Neural progenitor cell (in vitro differentiated cells): ENCODE measurements at places on chromosomes 1 and 21.
A peak's percentile ranks its signal among the peaks of the same experiment; 100 is the strongest.

GRCh38 chr1:183732236-183732880 lies 72.6 kb upstream of the RGL1 start:
- no peak for DNase-seq

DNA sequence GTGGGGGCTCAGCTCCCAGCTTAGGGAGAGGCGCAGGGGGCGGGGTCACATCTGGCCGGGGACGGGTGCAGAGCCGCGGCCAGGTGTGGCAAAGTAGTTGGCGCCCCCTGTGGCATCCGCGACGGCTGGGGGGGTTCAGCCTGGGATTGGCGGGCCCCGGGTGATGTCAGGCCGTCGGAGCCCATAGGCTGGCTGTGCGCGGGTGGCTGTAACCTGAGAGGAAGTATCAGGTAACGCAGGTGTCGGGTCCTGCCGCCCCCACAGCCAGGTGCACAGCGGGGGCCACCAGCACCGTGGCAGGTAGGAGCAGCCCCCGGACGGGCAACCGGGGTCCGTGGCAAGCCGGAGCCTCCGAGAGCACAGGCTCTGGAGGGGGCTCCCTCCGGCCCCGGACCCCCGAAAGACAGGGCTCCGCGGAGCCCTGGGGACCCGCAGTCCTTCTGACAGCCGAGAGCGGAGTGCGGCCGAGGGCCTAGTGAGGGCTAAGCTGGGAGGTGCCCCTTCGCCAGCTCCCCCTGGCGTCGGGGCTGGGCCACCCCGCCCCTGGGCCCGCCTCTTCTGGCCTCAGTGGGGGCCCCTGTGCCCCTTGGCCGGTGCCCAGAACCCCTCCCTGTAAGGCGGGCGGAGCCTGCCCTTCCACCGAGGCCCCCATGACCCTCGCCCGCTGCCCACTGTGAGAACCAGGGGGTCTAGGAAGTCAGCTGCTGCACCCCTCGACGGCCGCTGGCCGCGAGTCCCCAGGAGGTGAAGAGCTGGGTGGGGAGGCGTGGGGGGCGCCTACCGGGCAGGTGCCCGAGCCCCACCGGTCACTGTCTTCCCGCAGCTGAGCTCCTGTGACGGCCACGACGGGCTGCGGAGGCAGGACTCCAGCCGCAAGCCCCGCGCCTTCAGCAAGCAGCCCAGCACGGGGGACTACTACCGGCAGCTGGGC lies 17.9 kb downstream of the TNFRSF25 start:
- DNase-seq: peak; percentile 82

GRCh38 chr1:212488436-212489283 lies 55.9 kb downstream of the NENF start:
- peak; percentile 31 for DNase-seq

- DNase-seq: no peak
Observed at GRCh38 chr1:59007820-59008598, 224.2 kb upstream of the JUN start.

- DNase-seq: no peak
Observed at GRCh38 chr1:242745079-242745478, 220.6 kb upstream of the PLD5 start.

DNA sequence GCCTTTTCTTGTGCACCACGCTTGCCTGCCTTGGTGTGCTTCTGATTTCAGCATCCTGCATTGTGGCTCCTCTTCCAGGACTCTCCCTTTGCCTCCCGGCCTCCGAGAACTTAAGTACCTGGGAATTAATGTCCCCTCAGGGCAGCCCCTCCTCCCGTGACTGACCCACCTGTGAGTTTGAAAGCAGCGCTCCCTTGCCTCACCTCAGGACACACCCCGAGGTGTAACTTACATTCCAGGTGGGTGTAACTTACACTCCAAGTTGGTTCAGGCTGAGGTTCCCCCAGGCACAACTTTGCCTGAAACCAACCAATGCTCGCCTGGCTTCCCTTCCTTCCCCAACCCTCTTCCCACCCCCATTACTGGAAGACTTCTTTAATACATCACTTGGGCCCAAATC lies 161.4 kb downstream of the KAZN start:
- DNase-seq: no peak

DNA sequence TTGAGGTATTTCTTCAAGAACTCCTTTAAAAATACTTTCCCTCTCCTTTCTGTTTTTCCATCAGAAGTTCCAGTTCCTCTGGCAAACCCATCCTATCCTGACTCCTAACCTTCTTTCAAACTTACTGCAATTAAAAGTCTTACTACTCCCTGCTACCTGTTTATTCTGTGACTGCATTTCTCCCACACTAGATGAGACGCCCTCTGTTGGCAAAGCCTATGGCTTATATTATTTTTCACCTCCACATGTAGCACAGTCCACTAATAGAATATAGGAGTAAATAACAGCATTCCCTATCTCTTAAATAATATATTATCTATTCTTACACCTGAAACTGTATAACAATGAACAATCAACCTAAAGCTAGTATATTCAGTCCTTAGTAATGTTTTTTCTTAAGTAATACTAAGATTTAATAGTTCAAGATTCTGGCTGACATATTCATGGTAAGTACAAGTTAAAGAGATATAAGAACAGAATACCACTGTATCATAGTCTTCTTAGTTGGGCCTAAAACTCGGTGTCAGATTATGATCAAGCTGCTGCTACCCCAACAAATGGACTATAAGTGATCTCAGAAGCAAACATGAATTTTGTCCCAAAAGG lies 54.8 kb downstream of the RAB3GAP2 start:
- peak; percentile 16 for DNase-seq

- DNase-seq: no peak
Observed at GRCh38 chr21:31299291-31300147, 44.5 kb downstream of the TIAM1 start.

DNA sequence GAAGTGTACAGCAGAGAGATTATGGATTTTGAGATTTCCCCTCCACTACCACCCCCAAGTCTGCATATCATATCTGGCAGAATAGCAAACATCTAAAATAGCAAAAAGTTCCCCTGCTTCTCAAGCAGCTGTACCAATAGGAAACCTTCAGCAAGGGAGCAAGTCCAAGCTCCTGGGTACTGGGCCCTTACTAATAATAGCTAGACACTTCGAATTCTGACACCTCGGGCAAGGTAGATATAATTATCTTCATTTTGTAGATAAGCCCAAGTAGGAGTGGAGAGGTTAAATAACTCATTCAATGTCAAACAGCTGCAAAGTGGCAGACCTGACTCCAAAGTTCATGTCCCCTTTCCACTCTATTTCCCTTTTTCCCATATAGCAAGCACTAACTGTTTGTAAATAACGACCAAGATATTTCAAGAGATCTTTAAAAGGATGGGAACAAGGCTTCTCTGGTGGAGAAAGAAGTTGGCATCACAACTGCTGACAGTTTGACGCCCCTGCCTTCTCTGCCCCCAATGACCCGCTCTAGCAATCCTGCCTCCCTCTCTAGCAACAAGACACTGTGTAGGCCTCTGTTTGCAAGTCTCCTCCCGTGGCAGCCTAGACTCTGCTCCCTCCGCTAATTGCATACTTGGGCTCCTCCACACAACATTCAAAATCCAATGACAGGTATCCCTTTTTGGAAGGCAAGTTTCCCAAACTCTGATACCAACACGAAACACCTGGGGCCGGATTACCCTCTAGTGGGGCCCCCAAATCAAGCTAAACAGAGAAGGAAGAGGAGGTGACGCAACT lies 18.7 kb upstream of the ADAR start:
- DNase-seq: peak; percentile 23

- DNase-seq: peak; percentile 53
Observed at GRCh38 chr1:175808573-175808972, 65.2 kb upstream of the TNR start.

DNA sequence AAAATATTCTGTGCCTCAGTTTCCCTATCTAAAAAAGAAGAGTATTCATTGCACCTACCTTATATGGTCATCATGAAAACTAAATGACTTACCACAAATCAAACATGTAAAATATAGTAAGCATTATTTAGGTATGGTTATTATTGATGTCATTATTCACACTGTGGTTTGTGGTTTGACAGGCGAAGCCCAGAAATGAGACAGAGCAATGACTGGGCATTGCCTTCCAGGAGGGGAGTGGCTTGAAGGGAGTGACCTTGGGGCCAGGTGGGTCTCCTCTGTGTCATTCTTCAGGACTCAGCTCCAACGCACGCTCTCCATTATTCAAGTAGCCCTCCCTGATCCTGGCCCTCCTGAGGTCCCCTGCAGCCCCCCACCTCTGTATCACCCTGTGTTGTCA lies 133.7 kb downstream of the DMRTA2 start:
- no peak for DNase-seq

DNA sequence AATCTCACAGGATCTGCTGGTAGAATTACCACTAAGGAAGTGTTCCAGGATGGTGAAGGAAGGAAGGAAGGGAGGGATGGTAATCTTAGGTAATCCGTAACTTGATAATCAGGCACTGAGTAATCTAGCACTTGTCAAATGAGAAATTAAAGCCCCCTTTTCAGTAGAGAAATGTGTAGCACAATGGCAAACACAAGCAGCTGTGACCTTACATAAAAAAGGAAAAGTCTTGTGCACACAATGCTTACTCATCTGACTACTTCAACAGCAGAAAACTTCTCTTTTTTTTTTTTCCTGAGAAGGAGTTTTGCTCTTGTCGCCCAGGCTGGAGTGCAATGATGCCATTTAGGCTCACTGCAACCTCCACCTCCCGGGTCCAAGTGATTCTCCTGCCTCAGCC lies 6.1 kb downstream of the NUP210L start:
- no peak for DNase-seq
